ENCODE measurements at places on chromosomes 5 and 9.

GRCh38 chr5:35117967-35118366 is 70.2 kb upstream of the AGXT2 start:
- DNase-seq, result no peak

- no peak for DNase-seq
Observed at GRCh38 chr5:154962494-154962893, 21.6 kb downstream of the MRPL22 start.

DNA sequence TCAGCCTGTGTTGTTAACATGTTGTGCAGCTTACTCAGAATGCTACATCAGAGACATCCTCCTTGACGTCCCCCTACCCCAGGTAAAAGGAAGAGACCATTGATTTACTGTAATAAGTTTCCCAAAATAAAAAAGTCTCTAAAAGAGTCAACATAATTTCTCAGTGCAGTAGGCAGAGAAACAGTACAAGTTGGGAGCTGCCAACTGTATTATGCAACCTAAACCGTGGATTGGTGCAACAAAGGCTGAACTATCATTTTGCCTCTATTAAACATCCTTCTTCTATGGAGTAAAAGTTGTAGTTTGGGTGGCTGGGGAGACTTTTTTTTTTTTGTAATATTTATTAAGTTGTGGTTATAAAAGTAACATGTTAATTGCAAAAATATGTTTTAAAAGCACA is 208.0 kb downstream of the NR3C1 start:
- DNase-seq, result no peak

DNA sequence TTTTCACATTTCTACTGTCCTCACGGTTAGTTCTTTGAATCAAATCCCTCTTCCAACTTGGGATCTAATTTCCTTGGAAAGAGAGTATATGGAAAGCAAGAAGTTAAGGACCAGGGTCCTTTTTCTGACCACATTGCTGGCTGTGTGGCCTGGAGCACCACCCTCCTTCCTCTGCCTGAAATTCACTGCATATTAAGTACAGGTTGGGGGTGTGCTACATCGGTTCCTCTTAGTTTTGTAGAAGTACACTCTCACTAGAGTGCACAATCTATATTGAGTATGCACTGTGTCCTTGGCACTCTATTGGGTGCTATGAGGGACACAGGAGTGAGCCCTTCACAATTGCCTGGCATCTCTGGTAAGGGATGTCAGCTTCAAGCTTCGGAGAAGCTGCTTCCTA is 53.8 kb upstream of the KLF9 start:
- no peak for DNase-seq

GRCh38 chr5:3006526-3006925 is 255.0 kb upstream of the IRX2 start:
- DNase-seq, result no peak

GRCh38 chr9:88766778-88767503 is 224.3 kb upstream of the S1PR3 start:
- DNase-seq, result no peak

GRCh38 chr5:41815663-41816229 is 54.5 kb downstream of the OXCT1 start:
- DNase-seq, result no peak

DNA sequence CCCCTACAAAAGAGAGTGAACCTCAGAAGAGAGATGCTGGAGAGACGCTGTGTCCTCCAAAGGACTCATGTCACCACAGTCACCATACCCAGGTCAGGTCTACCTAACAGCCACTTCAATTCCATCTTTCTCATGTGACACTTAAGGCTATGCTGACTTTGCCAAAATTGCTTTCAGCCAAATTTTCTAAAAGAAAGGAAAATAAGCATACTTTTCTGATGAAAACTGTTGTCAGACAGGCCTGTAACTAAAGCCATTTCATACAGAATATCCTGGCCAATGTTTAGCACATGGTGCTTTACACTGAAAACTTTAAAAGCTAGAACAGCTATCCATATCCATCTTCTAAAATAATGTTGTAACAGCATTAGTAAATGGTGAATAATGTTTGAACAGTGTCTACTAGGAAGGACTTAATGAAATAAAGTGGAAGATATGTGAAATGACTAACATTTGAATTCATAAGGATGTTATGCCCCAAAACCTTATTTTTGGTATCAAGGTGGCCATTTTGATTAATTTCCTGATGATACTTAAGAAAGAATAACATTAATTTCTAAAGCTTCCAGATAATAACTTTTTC is 97.2 kb downstream of the NFIB start:
- DNase-seq, result no peak

GRCh38 chr9:19493174-19493811 is 84.5 kb downstream of the ACER2 start:
- peak; percentile 82 for DNase-seq

- no peak for DNase-seq
Observed at GRCh38 chr9:91101611-91102168, 260.0 kb downstream of the AUH start.

- no peak for DNase-seq
Observed at GRCh38 chr5:170570476-170570875, 66.7 kb downstream of the KCNIP1 start.

Data from NCI-H1417 (cell line).